EL (cell line): ENCODE measurements at places on chromosomes 11 and 22.

DNA sequence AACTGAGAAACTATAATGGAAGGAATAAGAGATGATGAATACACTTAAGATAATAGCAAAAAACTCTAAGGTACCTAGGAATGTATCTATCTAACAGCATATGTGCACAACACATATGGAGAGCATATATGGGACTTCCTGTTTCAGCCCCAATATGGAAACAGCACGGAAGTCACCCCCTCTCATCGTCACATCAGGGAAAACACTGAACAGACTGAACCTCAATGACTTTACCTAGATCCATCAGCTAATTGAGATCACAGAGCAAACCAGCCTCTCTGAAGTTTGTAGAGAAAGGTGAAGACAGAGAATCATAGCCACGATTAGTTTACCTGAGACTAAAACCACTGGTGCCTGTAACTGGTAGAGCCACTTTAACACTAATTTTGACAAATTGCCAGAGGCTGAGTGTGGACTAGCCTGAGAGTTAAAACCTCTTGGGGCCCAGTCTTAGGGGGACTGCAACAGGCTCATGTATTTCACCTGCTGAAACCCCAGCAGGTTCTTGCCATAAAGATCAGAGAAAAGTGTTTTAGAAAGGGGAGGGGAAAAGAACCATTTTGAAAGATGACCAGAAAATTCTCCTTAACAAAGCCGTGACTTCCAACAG is 722.6 kb downstream of the TBC1D22A start:
- no peak for DNase-seq

- DNase-seq = no peak
These were observed 31.0 kb upstream of the CD5 start for GRCh38 chr11:61071208-61071681.

DNA sequence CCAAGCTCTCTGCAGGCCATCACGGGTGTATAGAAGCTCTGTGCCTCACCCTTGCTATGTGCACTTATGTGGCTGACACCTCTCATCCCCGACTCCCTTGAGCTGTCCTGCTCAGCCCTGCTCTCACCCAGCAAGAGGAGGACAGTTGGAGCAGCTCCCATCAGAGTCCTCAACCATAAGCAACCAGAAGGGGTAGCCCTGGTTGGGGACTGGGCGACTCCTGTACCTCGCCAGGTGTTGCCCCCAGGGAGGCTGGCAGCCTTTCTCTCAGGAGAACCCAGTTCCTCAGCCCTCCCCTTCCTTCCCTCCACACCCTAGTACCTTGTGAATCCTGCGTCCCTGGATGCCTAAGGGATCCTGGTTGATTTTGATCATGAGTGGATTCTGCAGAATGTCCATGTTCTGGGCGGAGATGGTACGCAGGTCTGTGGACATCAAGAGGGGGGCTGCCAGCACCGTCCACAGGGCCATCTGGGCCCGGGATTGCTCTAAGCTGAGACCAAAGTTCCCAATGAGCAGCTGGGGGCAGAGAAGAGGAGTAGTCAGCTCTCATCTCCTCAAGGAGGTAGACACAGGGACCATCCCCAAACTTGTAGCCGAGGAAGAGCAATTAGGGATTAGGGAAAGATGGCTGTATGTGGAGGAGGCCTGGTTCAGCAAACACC is 8.0 kb downstream of the NAGA start:
- no peak for DNase-seq

GRCh38 chr11:74992852-74993251 is 4.1 kb downstream of the NEU3 start:
- DNase-seq = no peak

DNA sequence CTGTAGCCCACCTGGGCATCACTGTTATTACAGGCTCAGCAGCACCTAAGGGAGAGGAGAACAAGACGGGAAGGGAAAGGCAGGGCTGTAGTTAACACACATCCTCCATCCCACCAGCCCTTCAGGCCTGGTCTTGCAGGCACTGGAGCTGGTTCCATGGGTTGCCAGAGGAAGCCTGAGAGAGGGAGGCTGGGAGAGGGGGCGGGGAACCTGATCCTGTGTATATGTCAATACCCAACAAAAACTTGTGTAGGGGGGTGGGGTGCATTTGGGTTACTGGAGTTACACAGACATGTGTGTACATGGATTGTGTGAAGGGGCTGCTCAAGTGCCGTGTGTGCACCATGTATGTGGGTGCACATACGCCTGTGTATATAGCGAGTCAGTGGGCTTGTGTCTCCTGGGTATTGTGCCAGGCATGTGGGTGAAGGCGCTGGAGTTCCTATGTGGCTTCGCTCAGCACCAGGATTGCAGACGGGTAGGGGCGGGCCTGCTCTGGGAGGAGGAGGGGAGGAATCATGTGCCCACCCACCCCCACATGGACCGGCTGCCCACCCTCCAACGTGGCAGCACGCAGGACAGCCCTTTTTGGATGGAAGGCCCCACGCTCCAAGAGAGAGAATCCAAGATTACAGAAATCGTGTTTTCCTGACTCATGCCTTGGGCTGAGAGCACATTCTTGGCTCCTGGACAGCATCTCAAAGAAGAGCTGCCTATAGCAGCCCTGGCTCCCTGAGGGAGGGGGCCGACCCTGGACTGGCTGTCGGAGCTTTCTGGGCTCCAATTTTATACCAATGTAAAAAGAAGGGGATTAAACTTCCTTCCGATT is 4.2 kb upstream of the SERPINH1 start:
- DNase-seq = peak; percentile 93

GRCh38 chr11:2477936-2478335 is 33.1 kb downstream of the KCNQ1 start:
- DNase-seq = no peak

GRCh38 chr11:1019321-1019910 is 17.1 kb downstream of the MUC6 start:
- DNase-seq = no peak

DNA sequence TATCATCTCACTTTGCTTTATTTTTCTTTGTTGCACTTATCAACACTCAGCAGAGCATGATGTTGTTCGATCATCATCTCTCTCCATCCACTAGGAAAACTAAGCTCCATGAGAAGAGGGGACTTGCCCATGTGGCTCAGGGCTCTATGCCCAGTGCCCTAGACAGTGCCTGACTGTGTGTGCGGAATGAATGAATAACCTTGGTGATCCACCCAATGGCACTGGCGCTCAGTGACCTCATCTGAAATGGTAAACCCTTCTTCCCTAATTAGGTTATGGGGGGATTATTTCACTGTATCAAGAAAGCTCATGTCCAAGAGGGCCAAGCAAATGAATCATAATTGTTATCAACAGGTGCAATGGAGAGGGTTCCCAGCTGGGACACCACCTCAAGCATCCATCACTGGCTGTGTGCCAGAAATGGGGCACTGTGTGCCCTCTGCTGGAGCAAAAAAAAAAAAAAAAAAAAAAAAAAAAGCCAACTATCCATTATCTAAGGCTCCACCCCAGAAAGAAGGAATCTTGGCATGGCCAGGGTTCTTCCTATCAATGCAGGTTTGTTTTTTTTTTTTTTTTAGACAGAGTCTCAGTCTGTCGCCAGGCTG is 172.6 kb downstream of the LARGE1 start:
- DNase-seq = no peak

- DNase-seq = peak; percentile 1
These were observed 44.4 kb downstream of the VSIG10L2 start for GRCh38 chr11:125990244-125990643.

DNA sequence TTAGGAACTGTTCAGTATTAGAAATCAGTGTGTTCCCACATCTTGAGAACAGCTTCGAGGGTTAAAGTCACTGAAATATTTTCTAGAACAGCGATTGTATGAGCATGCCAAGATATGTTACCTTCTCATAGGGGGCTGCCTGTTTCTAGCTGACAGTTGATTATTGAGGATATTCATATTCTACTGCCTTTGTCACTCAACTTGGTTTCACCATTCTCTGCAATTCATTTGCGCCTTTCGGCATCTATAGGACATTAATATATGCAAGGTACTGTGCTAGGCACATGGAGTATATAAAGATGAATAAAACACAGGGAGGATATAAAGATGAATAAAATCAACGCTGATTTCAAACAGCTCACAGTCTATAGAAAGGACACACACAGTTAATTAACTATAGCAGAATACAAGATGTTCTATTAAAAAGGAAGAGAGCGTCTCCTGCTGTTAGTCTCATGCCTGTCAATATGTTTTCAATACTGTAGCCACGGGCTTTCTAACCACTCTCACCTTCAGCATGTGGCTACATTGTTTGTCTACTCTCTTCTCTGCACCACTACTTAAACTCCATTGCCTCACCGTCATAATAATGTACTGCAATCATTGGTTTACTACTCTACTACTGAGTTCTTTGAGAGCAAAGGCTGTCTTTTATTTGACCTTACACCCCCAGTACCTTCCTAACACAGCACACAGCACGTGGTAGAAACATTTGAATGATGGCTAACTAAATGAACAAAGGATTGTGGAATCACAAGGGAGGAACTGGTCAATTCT is 81.9 kb downstream of the RAB30 start:
- DNase-seq = no peak

DNA sequence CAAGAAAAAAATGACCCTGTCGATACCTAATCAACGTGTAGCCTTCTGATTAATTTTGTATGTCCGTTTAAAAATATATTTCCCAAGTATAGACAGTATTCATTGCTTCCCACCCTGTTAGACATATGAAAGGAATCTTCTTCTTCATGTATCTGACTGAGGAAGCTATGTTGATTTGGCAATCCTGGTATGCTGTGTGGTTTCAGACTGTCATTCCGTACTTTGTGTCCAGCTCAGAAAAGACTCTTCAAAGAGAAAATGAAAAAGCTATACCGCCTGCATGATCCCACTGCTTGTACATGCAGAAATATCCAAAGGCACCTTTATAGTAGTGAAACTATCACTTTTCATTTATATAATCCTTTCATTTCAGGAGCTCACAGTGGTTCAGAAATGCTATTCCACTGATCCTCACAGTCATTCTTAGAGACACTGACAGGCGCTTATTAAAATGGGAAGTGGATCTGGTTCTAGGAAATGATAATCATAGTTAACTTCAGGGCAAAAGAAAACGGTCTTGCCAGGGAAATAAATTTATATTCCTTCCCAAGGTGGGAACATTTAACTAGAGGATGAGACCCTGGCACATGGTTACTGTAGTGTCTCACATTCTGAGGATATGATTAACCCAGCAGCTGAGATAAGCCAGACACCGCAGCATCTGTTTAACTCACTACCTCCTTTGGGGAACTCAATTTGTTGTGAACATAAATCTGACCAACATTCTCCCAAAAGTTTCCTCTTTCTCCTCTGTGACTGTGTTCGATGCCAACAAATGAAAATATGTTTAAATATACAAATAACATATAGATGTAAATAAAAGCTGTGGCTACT is 599.2 kb upstream of the LUZP2 start:
- peak; percentile 91 for DNase-seq

DNA sequence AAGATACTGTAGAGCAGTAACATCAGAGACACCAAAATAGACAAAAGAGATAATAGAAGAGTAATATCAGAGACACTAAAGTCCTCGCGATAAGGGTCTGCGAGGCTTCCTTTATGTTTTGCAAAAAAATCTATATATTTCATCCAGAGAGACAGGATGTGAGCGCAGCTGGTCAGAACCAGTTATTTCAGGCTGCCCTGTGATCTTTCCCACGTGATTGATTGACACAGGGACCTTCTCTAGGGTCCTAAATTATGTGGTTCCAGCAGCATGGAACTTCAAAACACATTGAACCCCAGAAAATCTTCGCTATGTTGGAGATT is 118.0 kb downstream of the KCNQ1 start:
- no peak for DNase-seq

DNA sequence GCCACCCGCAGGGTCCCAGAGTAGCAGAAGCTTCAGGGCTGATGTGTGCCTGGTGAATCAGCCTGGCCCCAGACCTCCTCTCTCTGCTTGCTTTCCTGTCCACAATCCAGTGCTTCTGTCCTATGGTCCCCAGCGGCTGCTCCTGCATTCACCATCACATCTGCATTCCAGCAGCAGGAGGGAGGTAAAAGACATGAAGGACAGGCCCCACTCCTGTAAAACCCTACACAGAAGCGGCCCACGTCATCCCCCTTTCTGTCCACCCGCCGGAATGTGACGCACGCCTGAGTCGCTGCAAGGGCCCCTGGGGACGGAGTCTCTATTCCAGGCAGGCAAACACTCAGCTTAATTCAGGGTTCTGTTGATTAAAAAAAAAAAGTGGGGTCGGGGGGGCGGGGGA is 58.3 kb downstream of the CDKN1C start:
- no peak for DNase-seq

DNA sequence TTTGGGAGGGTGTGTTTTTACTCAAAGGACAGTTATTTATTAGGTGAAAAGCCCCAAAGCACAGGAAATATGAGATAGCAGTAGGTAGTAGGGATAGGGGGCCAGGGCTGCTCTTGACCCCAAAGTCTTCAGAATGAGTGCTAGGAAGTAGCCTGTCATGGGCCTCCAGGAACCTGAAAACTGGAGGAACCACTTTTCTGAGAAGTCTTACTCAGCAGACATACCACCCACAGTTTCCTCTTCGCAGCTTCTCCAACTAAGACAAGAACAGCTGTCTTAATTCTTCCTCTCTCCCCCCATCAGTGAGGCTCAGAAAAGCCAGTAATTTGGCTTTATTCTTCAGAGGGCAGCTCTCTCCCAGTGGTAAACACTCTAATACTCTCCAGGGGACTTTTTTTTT is 84.0 kb upstream of the CTSC start:
- no peak for DNase-seq

DNA sequence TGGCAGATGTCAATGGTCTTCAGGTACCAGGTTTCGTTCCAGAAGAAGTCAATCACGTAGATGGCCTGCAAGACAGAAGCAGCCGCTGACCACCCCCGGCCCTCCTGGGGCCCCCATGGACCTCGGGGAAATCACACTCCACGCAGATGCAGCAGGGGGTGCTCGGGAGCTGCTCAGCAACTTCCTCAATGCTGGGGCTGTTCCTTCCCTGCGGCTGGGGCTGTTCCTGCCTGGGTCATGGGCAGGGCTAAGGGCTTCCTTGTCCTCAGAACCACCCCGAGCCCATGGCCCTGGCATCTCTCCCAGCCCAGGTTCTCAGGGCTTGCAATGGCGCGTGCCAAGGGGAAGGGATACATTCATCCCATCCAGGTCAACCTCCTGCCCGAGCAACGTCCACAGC is 10.3 kb downstream of the DHCR7 start:
- no peak for DNase-seq

DNA sequence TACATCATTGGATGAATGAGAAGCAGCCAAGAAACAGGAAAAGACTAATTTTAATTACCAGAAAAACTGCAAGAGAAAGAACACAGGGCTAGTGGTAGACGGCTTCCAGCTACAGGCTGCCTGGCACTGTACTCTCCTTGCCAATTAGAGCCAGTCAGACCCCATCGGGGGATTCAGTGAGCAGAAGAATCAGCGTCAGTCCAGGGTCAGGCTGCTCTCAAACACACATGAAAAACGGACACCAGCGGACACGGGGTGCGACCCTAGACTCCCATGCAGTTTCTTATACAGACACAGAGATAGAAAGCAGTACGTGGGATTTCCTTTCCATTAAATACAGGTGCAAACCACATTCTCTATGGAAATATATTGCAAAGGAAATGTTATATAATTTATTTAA is 1.1 kb upstream of the CNTN5 start:
- DNase-seq = no peak

- DNase-seq = peak; percentile 15
These were observed 1.6 kb downstream of the PHF21B start for GRCh38 chr22:45008186-45008681.
